Activated CD4-positive, alpha-beta memory T cell treated with anti-CD3 and anti-CD28 coated beads for 36 hours (primary cell): ENCODE measurements at places on chromosomes 2 and 18. TPM values are rescaled to one million over a fixed set of nuclear protein-coding genes. Genes with fewer than 3 reads are reported as not detected.

Gene SAG
- total RNA-seq = 0.27 TPM

GRCh38 chr18:54165450-54165849 lies 59.0 kb downstream of the MBD2 start:
- no peak for DNase-seq
- H3K27ac ChIP-seq = no peak overlapping the region
- no peaks in the 10 kb centered on the region for H3K27me3 ChIP-seq
- H3K36me3 ChIP-seq = peaks cover 33% of the 10 kb centered on the region
- H3K4me1 ChIP-seq = peaks cover 25% of the 10 kb centered on the region

DNA sequence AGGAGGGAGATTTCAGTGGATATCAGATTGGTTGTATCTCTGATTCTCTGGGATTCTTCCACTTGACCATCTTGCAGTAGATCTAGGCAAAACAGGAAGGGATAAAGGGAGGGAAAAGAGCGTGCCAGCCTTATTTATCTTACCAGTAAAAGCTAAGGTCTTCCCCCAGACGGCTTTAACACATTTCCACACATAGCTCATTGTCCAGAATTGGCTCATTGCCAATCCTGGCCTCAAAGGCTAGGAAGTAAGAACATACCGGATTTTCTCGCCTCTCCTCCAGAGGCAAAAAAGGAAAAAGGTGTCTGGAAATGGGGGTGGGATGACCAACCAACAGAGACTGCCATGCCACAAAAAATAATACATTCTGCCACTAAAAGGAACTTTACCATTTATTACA lies 411.6 kb upstream of the NRP2 start:
- H3K27ac ChIP-seq = no peak overlapping the region
- no peaks in the 10 kb centered on the region for H3K27me3 ChIP-seq
- no peaks in the 10 kb centered on the region for H3K36me3 ChIP-seq
- H3K4me3 ChIP-seq = no peak overlapping the region
- no peaks in the 10 kb centered on the region for H3K4me1 ChIP-seq

Gene DYNAP
- not detected for total RNA-seq

GRCh38 chr2:49045083-49045482 lies 109.2 kb downstream of the FSHR start:
- no peaks in the 10 kb centered on the region for H3K4me1 ChIP-seq
- no peak overlapping the region for H3K27ac ChIP-seq
- H3K4me3 ChIP-seq = no peak overlapping the region
- no peak for DNase-seq
- H3K36me3 ChIP-seq = no peaks in the 10 kb centered on the region

DNA sequence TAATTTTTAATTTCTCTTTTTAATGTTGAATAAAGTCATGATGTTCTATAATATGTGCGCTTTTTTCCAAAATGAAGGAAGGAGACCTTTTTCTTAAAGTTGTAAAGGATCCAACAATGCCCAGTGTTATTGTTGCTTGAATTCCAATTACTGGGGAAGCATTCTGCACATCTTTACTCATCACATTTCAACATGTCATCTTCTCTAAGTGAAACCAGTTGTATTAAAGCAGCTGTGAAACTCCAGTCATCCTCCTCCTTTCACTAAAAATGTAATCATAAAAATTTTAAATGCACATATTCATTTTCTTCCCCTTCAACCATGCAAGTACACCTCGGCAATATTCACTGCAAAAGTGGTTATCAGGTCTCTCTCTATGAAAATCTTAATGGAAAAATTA lies 722.7 kb downstream of the TSN start:
- H3K36me3 ChIP-seq = no peaks in the 10 kb centered on the region
- no peak overlapping the region for H3K4me3 ChIP-seq
- H3K4me1 ChIP-seq = no peaks in the 10 kb centered on the region
- no peaks in the 10 kb centered on the region for H3K27me3 ChIP-seq
- no peak overlapping the region for H3K27ac ChIP-seq
